Cortex of kidney (tissue), 1 donor: ENCODE measurements at places on chromosomes 5 and 9.

GRCh38 chr5:91269198-91269597 lies 113.9 kb downstream of the ARRDC3 start:
- DNase-seq: no peak

DNA sequence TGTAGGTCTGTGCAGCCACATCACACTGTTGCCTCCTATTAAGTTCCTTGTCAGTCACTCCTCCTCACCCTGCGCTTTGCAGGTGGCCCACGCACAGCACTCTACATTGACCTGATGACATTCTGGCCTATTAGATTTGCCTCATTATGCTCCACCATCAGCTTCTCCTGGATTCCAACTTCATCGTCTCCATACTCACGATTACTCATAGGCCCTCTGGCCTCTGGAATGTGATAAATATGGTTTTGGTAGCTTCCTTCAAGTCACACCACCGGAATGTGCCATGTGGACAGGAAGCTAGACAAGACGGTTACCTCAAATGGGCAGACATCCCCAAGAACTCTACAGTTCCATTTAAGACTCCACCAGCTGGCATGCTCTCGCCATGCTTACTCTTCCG lies 158.0 kb upstream of the LHFPL2 start:
- DNase-seq: no peak

DNA sequence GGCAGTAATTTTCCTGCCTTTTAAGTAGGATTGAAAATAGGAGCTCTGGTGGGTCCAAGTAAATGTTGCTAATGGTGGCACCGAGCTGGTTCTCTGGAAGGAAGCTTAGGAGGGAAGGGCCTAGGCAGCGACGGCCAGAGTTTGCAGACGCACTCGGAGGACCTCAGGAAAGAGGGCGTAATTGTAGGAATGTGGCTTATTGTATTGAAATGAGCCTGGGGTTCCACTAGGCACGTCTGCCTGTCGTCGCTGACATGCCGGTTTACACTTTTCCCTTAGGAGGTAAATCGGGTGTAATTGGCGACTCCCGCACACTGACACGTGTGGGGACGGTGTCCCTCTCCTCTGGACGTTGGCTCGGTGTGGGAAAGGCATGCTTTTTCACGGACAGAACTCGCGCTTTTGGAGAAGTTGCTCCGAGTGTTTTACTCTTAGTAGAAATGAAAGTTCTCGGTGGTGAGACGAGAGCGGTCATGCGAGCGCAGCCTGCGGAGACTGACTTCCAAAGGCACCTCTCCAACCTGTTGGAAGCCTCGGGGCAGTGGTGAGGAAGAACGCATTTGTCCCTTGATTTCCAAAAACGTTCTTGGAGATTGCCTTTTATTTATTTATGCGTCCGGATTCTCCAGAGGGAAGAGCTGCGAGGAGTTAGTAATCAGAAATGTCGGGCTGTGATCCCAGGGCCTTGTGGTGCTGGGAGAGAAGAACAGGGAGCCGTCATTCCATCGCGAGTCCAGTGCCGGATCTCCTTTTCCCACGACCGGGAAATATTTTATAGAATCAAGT lies 1.3 kb downstream of the NR4A3 start:
- DNase-seq: no peak

- DNase-seq: no peak
Observed at GRCh38 chr5:101783241-101784013, 512.7 kb downstream of the SLCO4C1 start.

DNA sequence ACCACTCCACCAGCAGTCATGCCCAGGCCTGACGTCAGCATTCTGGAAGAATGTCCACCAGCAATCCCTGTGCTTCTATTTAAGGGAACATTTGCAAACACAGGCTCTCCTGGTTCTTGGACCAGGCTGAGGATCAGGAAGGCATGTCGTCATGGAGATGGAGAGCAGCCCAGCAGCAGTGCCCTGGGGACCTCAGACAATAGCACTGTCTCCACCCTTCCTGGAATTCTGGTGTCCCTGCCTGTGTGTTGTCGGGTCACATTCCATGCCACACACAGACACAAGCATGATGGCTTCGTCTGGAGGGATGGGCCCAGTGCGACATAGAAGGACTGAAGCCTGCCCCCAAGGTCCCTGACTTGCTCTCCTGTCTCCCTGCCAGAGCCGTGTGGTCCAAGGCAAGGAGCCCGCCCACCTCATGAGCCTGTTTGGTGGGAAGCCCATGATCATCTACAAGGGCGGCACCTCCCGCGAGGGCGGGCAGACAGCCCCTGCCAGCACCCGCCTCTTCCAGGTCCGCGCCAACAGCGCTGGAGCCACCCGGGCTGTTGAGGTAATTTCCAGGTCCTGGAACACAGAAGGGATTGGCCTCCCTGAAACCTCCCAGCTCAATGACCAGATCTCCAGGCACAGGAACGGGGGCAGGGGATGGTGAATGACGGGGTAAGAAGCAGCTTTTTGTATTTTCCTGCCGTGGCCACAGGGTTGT lies 43.8 kb downstream of the STOM start:
- no peak for DNase-seq

- DNase-seq: no peak
Observed at GRCh38 chr9:75775166-75775565, 115.3 kb upstream of the PCSK5 start.

GRCh38 chr5:569358-569867 lies 42.7 kb upstream of the CEP72 start:
- no peak for DNase-seq

DNA sequence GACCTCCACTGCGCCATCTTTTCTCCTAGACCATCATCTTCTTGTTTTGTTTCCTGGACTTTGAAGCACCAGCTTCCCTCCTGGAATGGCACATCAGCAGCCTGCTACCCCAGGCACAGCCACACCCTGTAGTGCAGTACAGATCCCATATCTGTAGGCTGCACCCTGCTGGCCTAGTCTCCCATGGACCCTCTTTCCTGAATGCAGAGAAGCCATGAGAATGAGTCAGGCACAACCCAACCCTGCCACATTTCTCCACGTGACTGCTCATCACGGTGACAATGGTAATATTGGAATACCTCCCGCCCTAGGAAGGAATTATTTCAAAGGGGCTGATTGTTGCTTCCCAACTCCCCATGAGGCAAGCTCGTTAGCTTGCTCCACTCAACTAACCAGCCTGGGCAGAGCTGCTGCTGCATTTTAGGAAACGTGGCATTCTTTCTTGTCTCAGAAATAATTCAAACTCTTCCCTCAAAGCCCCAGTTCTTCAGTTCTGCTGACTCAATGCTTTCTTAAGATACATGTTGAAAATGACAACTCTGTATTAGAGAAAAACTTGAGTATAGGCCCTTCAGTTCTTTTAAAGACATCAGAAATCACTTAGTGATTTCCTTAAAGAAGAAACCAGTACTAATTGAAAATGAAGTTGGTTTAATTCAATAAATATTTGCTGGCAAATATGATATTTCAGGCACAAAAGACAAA lies 328.1 kb downstream of the MLLT3 start:
- no peak for DNase-seq
